ENCODE measurements at places on chromosomes 5 and 9.

GRCh38 chr5:39730006-39730405 is 305.2 kb upstream of the DAB2 start:
- no peak for DNase-seq

- no peak for DNase-seq
These were observed 69.8 kb downstream of the ECPAS start for GRCh38 chr9:111414406-111414805.

- no peak for DNase-seq
These were observed 686.5 kb upstream of the DMAC1 start for GRCh38 chr9:8486095-8486494.

DNA sequence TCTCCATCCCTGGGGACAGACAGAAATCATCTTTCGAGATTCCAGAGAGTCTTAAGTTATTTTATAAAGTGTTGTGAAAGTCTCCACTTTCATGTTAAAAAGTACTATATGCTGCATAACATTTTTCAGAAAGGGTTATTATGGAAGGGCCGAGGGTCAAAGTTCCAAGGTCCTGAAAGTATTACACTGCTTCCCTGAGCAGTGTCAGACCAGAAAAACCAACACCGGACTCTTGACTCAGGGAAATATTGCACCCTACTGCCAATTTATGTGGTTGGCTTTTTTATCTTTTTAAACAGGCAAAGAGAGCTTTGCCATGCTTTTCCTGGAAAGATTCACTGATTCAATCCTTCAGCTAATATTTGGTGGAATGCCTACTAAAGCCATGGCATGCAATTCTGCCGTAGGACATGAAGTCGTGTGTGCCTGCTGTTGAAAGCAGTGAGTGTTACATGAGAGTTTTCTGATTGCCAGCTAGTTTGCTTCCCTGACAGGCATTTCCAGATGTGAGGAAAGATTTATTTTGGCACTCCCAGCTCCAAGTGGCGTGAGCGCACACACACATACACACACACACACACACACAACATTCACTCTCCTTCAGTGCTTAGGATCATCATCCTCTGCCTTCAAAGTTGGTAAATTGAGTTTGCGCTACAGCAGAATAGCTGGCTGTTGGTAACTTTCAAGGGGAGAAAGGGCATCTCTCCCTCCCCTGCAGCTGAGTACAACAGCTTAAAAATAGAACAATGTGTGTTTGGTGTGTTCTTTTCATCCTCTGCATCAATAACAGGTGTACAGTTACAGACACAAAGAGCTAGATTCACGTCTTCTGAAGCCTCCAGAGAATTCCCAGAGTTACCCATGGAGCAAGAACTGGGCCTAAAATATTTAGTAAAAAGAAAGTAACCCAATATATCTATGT is 45.6 kb downstream of the SLC1A3 start:
- DNase-seq = no peak

GRCh38 chr5:168137265-168137664 is 154.2 kb upstream of the WWC1 start:
- DNase-seq = no peak

GRCh38 chr5:15690611-15691010 is 190.6 kb downstream of the FBXL7 start:
- DNase-seq = no peak

DNA sequence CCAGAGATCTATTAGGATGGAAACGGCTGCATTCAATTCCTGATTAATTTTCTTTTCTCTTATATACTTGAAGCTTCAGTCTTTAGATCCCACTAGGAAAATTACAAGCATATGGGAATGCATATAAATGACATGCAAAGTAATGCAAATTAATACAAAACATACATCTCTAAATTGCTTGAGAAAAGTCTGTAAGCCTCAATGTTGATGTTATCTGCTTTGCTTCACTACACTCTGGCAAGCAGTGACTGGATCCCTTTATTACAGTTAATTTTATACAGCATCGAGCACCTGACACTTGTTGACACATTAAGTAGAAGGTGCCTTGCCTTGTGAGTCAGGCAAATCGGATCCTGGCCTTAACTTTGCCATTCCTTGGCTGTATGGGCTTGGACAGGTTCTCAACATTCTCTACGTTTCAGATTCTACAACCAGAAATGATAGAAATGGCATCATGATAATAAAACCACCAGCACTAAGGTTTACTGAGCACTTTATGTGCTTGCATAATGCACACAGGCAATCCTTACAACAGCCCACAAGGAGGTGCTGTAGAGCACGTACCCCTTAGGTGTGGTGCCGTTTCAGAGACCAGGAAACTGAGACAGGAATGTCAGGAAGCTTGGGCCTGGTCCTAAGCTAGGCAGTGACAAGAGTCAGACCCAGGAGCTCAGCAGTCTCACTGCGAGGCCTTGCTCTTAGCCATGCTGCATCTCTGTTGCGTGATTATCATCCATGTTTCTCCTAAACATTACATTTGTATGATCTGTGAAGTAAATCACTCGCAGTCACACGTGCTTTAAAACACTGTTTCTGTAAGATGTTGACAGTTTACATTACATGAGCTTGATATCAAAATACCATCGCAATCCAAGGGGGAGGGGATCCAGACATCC is 2.7 kb downstream of the GCNT4 start:
- DNase-seq = peak; percentile 74

GRCh38 chr9:124779368-124780059 is 2.6 kb downstream of the OLFML2A start:
- DNase-seq = no peak

DNA sequence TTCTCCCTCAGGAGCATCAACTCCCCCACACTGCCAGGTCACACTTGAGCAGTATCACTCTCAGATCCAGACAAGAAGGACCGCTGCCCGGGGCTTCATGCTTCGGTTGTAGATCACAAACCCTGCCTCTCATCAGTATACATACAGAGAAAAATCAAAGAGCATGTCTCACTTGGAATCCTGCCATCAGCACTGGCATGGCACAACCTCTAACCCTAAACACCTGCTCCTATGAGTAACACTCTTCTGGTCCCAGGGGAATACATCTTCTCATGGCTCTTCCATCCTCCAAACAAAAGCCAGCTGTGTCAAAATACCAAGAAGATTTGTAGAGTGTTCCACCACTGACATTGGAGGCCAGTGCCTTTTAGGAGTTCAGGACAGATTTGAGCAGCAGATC is 84.8 kb upstream of the MIER3 start:
- DNase-seq = no peak

DNA sequence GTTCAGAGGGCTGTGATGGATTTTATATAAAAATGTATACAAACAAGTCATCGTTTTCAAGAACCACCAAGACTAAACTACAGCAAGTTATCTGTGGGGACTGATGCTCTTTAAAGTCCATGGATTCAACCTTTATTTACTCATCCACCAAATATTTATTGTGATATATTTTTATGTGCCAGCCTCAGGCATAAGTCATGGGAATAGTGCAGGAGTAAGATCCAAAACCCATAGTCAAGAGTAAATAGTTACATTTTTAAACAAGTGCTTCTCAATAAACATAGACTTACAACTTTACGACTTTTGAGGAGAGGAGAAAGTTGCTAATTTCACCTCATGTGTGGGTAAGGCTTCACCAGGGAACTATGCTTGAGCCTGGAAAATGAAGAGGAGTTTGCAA is 24.6 kb downstream of the MACIR start:
- no peak for DNase-seq

- DNase-seq = peak; percentile 59
These were observed 47.8 kb upstream of the IER5L start for GRCh38 chr9:129225815-129226214.

- no peak for DNase-seq
These were observed 191.4 kb downstream of the MTRR start for GRCh38 chr5:8060235-8060952.

- no peak for DNase-seq
These were observed 82.7 kb upstream of the TAF11L2 start for GRCh38 chr5:17415321-17415758.

DNA sequence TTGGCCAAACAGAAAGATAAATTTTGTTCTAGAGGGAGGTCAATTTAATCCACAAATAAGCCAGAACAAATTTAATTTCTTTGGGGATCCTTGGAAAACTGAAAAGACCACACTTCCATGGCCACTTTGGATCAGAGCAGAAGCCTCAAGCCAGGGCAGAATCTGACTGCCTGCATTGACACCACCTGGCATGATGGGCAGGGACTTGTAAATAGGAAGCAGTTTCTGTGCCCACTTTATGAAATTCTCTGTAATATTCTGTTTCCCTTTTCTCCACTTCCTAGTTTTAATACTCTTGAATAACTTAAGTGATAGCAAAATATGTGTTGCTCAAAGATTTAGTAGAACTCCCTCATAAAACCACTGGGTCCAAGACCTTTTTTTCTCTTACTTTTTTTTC is 6.7 kb upstream of the TMEM252 start:
- DNase-seq = no peak

GRCh38 chr5:65084795-65085515 is 316.2 kb downstream of the CWC27 start:
- no peak for DNase-seq

DNA sequence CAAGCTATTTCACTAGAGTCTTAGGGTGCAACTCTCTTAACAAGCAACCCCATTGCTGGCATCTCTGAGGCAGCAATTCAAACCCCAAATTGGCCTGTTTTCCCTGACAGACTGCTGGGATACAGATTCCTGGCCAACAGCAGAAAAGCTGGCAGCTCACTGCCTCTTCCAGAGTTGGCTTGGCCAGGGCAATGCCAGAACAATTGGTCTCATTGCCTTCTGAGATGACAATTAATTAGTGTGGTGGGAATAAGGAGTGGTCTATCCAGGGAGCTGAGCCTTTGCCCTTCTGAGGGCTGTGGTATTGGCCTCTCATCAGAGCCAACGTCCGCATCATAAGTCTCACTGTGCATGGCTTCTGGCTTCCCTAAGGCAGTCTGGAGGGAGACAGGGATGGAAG is 183.2 kb downstream of the GNAQ start:
- no peak for DNase-seq

DNA sequence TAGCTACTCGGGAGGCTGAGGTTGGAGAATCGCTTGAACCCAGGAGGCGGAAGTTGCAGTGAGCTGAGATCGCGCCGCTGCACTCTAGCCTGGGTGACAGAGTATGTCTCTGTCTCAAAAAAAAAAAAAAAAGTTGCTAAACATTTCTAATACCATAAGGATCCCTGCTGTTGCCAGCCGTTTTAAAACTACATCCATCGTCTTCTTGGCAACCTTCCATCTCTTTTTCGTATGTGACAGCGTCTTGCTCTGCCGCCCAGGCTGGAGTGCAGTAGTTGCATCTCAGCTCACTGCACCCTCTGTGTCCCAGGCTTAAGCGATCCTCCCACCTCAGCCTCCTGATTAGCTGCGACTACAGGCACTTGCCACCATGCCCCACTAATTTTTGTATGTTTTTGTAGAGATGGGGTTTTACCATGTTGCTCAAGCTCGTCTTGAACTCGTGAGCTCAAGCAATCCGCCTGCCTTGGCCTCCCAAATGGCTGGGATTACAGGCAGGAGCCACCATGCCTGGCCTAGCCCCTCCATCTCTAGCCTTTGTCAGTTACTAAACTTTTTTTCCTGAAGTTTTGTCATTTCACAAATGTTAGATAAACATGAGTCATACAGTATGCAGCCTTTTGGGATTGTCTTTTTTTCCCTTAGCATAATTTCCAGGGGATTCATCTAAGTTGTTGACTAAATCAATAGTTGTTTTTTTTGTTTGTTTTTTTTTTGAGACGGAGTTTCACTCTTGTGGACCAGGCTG is 13.5 kb downstream of the NSD1 start:
- DNase-seq = no peak

DNA sequence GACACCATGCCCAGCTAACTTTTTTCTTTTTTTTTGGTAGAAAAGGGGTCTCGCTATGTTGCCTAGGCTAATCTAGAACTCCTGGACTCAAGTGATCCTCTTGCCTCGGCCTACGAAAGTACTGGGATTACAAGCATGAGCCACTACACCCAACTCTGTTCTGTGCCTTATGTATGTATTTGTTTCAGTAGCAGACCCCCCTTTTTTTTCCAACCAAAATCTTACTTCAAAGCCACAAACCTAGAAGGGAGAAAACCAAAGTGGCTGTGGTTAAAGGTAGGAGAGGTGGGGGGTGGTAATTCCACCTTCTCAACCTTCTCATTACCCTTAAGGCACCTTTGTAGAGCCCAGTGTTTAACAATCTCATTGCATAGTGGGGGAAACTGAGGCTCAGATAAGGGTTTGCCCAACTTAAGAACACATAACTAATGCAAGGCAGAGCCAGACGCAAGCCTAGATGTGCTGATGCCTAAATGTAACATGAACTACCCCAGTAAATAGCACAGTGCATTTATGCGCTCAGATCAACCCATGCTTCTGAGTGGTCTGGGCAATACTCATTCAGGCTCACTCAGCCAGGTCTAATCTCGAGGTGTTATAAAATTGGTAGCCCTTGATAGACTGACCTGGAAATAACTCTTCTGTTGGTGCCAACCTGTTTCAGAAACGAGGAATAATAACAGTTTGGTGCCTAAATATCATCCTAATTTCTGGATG is 33.0 kb downstream of the ITK start:
- DNase-seq = no peak

- DNase-seq = no peak
These were observed 59.2 kb downstream of the CDH18 start for GRCh38 chr5:19928562-19929421.

DNA sequence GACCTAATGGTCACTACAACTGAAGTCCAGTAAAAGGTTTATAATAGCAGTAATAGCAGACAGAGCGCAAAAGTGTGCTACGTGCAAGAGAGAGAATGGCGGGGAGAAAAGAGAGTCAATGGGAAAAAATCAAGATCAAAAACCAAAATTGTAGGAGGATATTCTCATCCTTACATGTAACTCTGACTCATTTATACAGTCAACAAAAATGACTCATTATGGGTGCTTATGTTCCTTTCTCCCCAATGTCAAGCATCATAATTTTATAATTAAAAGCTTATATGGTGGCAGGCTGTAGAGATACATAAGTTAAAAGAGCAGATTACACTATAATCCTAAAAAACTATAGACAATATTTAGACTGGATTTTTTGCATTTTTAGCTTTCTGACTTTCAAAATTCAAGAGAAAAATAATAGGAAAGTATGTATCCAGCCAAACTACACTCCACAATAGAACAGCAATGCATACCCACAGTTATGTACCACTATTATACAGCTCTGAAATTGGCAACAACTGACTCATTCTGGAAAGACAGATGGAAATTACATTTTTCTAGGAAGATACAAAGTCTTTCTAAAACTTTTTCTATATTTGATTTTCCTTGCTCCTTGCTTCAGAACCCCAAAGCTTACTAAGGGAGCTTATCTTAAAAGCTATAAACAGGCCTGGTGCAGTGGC is 78.4 kb downstream of the PLPP1 start:
- no peak for DNase-seq

DNA sequence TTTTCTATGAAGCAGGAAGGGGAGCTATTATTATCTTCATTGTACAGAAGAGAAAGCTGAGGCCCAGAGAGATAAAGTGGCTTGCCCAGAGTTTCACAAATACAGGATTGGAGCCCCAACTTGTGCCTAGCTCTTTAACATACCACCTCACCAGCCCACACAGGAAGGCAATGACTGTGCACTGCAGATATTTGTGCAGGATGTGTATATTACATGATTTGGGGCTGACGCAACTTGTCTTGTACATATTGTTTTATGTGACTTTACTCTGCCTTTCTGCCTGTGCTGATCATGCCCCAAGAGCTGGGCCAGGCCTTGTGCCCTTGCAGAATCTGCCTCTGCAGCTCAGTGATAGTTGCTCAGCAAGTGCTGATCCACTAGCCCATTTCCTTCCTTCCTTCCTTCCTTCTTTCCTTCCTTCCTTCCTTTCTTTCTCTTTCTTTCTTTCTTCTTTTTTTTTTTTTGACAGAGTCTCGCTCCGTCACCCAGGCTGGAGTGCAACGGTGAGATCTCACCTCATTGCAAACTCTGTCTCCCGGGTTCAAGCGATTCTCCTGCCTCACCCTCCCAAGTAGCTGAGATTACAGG is 106.6 kb upstream of the TBCA start:
- no peak for DNase-seq

All from CD4-positive, alpha-beta T cell treated with Interleukin-21 for 1 hour (primary cell).